T-helper 1 cell (primary cell): ENCODE measurements at places on chromosomes 12 and 14.

DNA sequence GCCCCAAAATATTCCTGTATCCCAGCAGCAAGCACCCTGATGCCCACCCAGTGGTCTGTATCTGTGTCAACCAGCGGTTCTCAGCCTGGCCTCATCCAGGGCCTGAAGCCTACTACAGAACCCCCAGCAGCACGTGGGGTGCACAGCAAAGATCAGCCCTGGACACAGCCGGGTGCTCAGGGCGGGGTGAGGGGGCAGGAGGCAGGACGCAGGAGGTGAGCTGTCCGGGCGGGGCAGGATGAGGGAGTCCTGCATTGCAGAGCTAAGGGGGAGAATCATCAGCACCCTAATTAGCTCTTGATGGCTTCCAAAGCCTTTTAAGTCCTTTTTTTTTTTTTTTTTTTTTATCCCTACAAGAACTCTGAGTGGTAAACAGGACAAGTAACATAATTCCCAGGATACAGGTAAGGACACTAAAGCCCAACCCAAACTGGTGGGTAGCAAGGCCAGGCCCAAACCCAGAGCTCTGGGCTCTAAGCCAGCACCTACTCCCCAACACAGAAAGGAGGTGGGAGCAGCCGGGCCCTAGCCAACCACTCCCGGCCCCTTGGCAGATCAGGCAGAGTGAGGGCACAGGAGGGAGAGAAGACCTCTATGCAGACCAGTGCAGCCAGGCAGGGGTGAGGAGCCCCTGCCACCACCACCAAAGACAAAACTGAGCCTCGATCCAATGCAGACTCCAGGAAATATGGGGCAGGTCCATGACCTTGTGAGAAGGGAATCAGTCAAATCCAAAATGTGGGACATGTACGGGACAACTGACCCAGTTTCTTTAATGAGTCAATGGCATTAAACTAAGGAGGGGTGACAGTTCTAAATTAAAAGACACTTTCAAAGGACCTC, 32.3 kb upstream of the EIF5 start:
- DNase-seq, result no peak

- DNase-seq, result no peak
Observed at GRCh38 chr12:93847517-93848474, 170.6 kb downstream of the CRADD start.

- DNase-seq, result no peak
Observed at GRCh38 chr12:57750561-57751431, 1.3 kb downstream of the CDK4 start.

- no peak for DNase-seq
Observed at GRCh38 chr12:31662176-31662849, 2.8 kb downstream of the ETFBKMT start.

- no peak for DNase-seq
Observed at GRCh38 chr14:74875941-74876913, at the start of gene PROX2. TSS of gene PROX2 (minus strand) at chr14:74876145. CDS start at chr14:74863834, 12,311 bp downstream.

- no peak for DNase-seq
Observed at GRCh38 chr12:30023186-30023585, 239.4 kb upstream of the TMTC1 start.

GRCh38 chr12:47560415-47560814, 145.4 kb downstream of the RPAP3 start:
- no peak for DNase-seq

GRCh38 chr14:33515441-33515840, 435.4 kb downstream of the EGLN3 start:
- no peak for DNase-seq

GRCh38 chr12:117005417-117006046, 93.7 kb downstream of the TESC start:
- DNase-seq, result no peak

DNA sequence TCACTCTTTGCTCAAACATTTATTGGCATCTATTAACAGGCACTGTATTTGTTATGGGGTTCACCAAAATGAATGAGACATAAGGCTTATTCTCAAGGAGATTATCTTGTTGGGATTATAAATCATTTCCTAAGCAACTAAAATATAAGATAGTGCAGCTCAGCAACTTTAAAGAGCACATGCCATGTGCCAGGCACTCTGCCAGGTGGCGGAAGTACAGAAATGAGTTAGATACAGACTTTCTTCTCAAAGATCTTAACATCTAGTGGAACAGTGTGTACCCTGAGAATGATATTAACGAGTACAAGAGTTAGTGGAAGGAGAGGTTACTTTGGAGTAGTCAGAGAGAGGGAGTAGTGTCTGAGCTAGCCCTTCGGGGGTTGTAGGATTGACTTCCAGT, 28.4 kb upstream of the TOMM20L start:
- no peak for DNase-seq

DNA sequence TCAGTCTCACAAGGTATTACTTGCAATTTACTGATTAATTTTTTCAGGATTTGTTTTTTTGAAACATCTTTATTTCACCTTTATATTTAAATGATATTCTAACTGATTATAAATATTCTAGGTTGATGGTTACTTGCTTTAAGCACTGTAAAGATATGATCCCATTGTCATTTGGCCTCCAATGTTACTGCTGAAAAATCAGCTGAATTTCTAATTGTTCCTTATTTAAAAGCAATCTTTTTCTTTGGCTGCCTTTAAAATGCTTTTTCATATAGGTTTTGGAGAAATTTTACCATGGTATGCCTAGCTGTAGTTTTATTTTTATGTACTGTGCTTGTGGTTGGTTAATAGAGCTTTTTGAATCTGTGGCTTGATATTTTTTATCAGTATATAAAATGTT, 275.6 kb upstream of the PPFIA2 start:
- no peak for DNase-seq

DNA sequence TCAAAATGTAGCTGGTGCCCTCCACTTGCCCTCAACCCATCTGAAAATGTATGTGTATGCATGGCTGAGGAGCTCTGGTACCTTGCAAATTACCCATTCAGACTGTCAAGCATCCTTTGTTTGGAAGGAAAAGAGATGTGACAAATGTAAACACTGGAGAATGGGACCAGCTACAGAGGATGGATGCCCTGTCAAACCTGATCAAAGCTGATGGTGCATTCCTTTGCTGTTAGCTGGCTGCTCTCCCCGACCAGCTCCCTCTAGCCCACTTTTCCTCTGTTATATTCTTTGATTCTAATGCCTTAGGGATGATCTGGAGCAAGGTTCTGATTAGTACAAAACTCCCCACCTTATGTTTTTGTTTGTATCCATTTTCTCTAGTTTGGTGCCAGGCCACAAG, 310.3 kb downstream of the C12orf75 start:
- no peak for DNase-seq

DNA sequence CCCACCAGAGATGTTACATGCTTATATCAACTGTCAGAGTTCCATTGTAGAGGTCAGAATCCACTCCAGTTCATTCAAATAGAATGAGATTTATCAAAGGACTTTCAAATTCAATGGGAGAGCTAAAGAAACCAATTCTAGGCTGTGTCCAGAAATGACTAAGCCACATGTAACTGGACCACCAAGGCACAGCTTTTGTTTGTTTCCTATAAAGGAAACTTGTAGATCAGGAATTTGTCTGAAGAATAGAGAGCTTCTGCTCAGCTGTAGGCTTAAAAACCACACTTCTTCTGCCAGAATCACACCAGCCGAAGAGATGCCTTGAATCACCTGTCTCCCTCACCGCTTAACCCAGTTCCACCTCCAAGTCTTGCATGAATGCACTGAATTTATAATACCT, 134.0 kb upstream of the NEDD1 start:
- DNase-seq, result no peak

DNA sequence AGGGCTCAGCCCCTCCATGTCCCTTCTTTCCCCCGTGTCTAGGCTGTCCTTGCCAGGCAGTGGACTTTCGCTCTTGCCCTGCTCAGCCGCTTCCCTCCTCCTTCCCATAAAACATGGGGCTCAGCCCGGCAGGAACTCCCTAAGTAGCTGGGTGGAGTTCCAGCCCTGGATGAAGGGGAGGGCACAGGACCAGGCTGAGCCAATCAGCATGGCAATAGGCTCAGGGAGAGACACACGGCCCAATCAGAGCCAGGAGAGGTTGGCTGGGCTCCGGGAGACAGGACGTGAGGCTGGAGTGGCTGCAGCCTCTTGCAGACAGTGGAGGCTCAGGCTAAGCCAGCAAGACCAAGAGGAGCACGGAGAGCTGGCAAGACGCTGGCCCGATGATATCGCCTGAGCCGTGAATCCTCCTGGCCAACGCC, 54.3 kb downstream of the GALNT9 start:
- no peak for DNase-seq

GRCh38 chr12:50234347-50234746, 49.0 kb downstream of the LIMA1 start:
- DNase-seq, result no peak

DNA sequence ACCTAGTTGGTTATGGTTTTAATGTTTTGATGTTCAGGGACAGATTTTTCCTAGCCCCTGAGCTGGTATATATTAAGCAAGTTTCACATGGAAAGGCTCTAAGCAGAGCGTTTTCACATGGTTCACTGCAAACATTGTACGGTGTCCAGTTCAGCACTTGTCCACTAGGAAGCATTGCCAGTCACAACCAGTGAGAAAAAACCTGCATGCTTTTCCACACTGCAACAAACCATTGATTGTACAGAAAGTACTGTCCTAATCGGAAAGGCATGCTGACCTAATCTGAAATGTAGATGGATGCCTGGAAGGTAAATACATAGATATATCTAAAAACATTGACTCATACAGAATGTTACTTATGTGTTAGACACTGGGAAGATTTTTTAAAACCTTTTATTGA, 25.0 kb upstream of the NPAS3 start:
- DNase-seq, result no peak

DNA sequence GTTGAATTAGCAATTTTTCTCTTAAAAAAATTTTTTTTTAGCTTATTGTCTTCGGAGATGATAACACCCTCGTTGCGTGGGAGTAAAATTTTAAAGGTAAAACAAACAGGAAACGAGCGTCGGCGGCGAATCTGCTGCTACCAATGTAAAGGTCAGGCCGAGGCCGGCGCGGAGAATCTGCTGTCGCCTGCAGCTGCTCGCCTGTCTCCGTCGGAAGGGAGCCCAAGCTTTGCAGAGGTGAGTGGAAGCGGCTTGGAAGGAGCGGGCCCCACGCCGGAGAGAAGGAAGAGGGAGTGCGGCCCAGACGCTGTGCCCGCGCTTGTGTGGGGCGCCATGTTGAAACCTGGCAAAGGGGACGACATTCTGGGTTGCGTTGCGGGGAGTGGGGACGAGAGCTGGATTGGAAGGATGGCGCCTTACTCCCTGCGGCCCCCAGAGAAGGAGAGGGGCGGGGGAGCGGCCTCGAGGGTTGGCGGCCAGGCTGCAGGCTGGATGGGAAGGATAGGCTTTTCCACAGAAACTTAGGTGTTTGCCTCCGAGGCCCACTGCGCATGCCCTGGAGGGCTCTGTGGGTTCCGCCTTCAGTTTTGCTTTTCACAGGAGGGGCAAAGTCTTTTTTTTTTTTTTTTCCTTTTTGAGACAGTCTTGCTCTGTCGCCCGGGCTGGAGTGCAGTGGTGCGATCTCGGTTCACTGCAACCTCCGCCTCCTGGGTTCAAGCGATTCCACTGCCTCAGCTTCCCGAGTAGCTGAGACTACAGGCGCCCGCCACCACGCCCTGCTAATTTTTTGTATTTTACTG, at the start of gene SNRNP35:
Gene SNRNP35 (plus strand): TSS at position 160 of the 800 bp plus-strand sequence. CDS start 7,402 bp downstream, outside the sequence.
- DNase-seq, result peak; percentile 81

- DNase-seq, result no peak
Observed at GRCh38 chr12:115504306-115505290, 772.9 kb downstream of the MED13L start.
